ENCODE measurements at places on chromosomes 4 and X.
A peak's percentile ranks its signal among the peaks of the same experiment; 100 is the strongest.

- DNase-seq, result no peak
Measured at GRCh38 chr4:38940476-38940875, 72.9 kb downstream of the FAM114A1 start.

DNA sequence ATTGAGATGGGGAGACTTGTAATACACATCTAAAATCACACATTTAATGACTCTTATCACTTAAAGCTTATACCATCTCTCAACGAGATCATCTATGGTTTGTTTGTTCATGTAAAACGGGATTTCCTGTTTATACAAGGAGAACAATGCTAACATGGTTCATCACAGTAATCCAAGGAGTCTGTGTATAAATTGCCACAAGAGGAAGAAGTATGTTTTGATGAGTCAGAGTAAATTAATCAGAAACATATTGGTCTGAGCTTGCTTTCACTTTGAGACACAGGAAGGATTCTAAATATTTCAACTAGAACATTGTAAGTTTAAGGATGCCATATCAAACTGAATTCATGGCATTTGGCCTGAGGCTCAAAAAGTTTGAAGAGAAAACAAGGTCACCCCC is 594.1 kb downstream of the GLUD2 start:
- no peak for DNase-seq

DNA sequence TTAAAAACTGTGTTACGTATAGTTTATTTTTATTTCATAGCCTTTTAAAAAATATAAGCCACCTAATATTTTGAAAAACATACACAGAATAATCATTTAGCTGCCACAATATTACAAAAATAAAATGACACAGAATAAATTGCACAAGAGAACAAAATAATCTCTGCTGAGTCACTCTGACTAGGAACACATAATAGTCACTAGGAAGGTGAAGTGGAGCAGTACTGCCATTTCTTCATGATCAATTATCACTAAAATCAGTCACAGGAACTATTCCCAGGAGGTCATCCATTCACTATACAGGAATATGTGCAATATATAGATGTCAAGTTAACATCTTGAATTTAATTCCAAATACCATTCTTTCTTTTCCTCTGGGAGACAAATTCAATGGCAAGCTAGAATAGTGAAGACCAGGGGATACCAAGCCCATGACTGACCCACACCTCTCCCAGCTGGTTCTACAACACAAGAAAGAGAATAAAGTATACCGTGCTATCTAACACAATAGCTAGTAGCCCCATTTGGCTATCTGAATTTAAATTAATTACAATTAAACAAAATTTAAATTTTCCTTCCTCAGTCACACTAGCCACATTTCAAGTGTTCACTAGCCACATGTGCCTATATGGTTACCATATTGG is 5.9 kb downstream of the SMIM43 start:
- no peak for DNase-seq

- no peak for DNase-seq
Measured at GRCh38 chr4:98932539-98932938, 3.6 kb upstream of the EIF4E start.

DNA sequence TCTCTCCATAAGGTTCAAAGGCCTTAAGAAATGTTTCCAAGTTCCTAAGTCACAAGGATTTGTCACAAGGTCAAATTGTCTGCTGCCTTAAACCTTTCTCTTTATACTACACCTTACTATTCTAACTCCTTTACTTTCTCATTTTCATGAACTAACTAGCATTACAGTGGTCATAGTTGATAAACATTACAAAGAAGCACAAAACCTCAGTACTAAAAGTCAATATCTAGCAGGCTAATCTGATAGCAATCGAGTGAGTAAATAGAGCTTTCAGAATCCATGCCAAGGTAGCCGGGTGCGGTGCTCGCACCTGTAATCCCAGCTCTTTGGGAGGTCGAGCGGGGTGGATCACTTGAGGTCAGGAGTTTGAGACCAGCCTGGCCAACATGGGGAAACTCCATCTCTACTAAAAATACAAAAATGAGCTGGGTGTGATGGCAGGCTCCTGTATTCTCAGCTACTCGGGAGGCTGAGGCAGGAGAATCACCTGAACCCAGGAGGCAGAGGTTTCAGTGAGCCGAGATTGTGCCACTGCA is 510.0 kb downstream of the GBA3 start:
- no peak for DNase-seq

DNA sequence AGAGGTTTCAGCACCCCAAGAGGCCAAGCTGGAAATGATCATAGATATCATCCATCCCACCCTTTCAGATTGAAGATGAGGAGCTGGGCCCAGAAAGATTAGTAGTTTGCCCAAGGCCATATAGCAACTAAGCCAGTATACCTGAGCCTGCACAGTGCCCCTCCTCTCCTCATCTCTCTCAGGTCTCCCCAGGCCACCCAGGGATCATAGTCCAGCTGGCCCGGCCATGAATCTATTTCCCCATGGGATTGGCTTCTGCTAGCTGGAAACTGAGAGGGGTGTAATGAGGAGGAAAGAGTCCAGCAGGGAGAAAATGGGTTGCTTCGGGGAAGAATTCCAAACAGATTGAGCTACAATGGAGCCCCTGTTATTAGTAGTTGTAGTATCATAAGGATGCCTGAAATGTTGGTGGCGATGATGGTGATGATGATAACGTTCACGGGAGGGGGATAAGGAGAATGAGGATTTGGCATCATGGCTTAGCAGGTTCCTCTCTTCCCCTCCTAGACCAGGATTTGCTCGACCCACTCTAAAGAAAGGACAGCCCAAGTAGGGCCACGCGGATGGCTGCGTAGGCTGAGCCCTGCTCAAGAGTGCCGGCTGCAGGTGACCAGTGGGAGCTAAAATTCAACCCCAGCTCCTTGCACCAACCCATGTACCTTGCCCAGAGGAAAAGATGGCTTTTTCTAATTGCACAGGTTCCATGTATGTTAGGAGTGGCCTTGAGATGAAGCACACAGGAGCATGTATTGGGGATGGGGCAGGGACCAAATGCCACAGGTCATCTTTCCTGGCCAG is 117.8 kb upstream of the PJA1 start:
- DNase-seq, result peak; percentile 33

DNA sequence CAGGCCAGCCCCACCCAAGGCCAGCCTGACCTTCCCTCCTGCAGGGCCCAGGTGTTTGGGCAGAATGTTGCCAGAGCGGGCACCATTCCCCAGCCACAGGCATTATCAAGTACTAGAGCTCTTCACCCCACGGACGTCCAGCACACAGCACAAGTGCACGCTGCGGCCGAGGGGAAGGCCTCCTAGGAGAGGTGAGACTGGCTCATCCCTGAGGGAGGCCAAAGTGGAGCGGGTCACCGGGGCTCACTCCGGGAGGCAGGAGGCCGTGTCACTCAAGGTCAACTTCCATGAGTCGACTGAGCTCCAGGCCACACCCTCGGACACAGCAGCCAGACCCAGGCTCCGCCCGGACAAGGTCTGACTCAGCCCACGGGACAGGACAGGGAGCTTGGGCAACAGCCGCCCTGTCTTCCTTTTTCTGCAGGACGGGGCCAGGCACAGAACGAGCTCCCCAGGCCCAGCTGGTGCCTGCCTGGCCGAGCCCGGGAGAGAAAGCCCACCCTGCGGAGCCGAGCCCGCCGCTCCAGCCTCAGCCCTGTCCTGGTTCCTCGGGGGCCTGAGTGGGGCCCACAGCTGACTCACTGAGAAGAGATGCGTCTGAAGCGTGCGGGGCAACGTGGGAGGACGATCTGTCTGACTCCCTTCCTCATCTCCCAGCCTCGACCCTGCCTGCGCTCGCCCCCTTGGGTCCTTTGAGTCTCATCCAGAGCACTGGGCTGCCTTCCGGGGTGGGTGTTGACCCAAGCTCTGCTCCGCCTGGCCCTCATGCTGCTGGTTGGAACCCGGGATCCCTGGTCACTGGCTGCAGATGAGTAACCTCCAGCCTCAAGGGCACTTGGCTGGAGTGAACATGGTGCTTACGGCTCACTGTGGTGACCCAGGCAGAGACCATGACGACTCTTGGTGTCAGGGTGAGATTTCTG is 1.6 kb downstream of the SLC49A3 start:
- DNase-seq, result no peak

DNA sequence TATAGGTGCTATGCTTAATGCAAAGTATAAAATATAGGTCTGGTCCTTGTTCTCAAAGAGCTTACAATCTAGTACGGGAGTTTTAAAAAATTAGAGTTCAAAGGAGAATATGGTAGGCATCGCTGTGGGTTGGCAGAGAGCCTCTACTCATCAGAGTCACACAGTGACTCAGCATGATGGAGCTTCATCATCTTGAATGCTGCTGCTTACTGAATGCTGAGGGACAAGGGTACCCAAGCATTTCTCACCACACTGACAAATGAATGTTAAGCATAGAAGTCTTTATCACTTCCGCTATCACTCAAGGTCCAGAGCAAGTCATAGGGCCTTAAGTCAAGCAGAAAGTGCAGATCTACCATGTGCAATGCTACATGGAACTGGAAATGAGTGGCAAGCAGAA is 268.6 kb upstream of the IGFBP7 start:
- no peak for DNase-seq

- peak; percentile 19 for DNase-seq
Measured at GRCh38 chrX:87299563-87300160, 217.9 kb upstream of the KLHL4 start.

DNA sequence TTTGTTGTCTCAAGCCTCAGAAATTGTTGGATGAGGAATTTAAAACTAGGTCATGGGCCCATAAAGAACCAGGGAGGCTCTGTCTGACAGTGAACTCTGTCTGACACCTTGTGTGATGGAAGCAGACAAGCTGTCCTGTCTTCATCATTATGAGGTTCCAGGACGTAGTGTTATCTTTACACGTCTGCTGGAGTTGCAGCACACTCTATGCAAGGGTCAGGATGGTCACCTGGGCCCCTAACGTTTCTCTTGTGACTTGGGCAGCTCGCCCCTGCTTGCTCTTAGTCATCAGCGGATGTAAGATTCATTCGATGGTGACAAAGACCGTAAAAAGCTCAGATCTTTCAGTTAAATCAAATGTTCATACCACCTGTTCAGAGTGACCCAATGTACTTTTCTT is 92.0 kb upstream of the ADGRG2 start:
- no peak for DNase-seq

DNA sequence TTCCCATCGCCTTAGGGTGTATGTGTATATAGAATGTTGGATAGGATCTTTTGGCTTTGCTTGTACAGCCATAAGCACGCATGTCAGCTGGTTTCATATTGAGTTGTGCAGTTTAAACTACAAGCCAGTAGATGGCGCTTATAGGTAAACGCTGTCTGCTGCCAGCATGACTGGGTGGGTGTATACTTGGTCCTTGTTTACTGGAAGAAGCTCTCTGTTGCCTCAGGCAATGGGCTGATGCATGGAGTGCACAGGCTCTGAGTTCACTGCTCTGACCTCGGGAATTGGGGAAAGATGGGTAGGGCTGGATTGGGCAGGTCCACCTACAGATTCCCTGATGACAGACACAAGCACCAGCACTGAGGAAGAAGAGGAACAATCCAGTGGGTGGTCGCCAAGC is 831.5 kb downstream of the STIM2 start:
- DNase-seq, result peak; percentile 40

DNA sequence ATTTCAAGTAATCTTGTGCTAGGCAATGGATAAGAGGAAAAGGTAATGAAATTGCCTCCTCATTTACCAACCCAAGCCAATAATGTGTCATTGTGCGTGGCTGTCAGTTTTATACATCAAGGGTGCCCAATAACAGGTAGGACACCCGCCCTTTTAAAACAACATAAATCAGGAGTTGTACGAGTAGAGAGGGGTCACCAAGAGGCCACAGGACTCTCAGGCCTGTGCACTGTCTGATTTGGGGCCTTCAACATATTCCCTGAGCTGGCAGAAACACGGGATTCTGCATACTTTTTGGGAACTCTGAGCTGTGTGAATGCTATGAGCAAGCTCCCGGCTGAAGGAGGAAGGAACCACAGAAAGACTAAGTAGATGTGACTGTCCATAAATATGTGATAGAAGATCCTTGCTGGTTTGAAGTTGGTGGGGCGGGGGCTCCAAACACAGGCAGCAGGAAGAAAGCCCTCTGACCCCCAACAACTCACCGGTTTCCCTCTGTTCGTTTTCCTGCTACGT is 82.7 kb upstream of the MAML3 start:
- DNase-seq, result no peak

DNA sequence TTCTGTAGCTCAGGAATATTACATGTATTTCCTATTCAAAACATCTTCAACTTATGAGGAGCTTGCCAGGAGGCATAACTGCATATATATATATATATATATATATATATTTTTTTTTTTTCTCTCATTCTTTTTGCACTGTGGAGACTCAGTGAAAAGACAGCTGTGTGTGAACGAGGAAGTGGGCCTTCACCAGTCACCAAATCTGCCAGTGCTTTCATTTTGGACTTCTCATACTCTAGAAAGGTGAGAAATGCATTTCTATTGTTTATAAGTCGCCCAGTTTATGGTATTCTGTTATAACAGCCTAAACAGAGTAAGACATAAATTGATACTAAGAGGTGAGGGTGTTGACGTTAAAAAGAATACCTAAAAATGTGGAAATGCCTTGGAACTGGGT is 710.6 kb downstream of the TRAM1L1 start:
- no peak for DNase-seq

- no peak for DNase-seq
Measured at GRCh38 chrX:130741584-130741983, 161.4 kb downstream of the ENOX2 start.

GRCh38 chr4:69546134-69546765 is 50.5 kb upstream of the UGT2B4 start:
- DNase-seq, result no peak

GRCh38 chrX:140342410-140342809 is 162.5 kb downstream of the SOX3 start:
- DNase-seq, result no peak

DNA sequence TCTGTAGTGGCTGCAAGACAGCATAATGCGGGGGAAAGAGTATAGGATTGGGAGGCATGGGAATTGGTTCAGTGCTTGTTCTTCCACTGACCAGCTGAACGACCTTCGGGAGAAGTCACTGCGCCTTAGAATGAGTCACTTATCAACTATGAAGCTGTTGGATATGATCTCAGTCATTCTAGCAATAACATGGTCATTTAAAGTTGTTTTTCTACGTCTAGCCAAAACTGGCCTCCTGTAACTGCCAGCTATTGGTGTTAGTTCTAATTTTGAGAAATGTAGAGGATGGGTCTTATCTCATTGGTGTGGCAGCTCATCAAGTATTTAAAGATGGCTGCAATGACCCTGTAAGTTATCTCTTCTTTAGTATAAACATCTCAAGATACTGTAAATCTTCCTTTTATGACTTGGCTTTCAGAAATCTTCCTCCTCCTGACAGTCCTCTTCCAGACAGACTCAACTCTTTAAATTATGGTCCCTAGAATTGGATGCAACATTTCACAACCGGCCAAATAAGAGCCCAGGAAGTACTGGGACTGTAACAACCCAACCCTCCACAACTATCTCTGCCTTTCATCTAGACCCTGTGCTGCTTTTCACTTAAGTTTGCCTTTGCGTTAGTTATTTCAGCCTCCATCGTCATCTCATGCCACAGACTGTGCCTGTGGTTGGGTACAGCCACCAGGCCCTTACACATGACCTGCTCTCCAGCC is 243.3 kb downstream of the CBR4 start:
- no peak for DNase-seq

GRCh38 chr4:10089346-10089745 is 27.3 kb downstream of the WDR1 start:
- no peak for DNase-seq
